Stimulated activated CD4-positive, alpha-beta T cell treated with anti-CD3 and anti-CD28 coated beads, Interleukin-1b, Interleukin-23, amount 100 ng/mL, for 24 hours (primary cell): ENCODE measurements at places on chromosomes 13 and 19.

DNA sequence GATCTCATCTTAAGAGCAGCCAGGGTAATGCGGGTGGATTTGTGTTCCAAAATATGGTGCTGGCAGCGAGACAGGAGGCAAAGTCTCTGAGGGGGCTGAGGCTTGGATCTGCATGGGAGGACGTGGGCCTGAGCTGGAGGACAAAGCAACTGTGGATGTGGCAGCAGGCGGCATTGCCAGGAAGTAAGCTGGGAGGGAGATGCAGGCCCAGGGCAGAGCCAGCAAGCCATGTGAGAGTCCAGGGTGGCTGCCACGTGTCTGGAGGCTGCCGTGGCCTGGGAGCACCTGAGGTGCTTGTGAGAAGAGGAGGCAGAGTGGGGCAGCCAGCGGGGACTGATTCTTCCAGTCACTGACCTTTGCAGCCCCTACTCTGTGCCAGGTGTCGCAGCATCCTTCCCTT, 52.0 kb downstream of the DPF1 start:
- DNase-seq: no peak

GRCh38 chr13:104357672-104358354, 1291.6 kb upstream of the SLC10A2 start:
- DNase-seq: no peak

DNA sequence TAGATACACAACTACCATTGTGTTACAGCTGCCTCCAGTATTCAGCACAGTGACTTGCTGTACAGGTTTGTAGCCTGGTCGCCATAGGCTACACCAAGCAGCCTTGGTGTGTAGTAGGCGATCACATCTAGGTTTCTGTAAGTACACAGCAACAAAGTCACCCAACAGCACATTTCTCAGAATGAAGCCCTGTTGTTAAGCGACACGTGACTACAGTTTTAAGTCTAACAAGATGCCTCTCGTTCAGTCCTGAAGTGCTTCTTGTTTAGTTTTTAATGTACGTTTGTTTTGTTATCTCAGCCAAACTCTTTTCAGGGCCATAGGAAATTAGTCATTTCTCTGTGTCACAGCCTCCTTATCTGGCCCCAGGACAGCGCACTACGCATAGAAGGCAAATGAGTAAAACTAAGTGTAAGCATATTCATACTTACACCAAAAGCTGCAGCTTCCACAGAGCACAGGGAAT, 50.0 kb upstream of the GPR183 start:
- no peak for DNase-seq

- DNase-seq: no peak
These were observed 38.6 kb upstream of the RGCC start for GRCh38 chr13:41418731-41419130.

GRCh38 chr13:75636436-75637180, 478 bp downstream of the LMO7 start:
- peak; percentile 15 for DNase-seq

DNA sequence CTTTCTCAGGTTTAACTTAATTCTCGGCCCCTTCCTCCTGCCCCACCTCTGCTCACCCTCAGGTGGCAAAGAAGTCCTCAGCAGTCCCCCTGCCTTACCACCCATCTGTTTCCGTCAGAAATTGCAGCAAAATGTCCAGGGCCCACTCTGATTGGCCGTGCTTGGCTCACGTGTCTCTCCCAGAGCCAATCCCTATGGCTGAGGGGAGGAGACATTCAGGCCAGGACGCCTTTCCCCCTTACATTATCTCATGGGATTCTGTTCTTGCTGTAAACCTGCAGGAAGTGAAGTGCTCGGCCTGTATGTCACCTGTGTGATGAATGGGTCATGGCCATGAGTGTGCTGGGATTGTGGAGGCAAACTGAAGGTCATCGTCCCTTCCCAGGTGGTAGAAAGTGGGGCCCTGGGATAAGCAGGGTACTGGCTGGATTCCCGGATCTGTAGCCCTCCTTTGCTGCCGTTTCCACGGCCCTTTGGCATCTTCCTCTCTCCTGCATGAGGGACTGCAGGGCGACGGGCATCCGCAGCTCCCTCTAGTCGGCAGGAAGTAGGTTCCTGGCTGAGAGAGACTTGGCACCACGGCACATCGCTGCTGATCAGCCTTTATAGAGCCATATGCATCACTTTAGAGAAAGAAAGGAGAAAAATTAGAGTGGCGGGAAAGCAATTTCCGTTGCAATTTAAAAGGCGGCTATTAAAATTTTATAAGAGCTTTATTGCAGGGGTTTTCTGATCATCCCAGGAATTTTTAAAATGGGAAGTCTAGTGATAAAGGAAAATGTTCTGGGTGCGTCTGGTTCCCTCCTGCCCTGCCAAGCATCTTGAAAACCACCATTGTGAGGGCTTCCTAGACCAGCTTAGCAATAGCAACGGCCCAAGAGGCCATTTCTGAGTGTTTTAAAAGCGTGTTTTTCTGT, 118.2 kb downstream of the SIPA1L3 start:
- DNase-seq: no peak

DNA sequence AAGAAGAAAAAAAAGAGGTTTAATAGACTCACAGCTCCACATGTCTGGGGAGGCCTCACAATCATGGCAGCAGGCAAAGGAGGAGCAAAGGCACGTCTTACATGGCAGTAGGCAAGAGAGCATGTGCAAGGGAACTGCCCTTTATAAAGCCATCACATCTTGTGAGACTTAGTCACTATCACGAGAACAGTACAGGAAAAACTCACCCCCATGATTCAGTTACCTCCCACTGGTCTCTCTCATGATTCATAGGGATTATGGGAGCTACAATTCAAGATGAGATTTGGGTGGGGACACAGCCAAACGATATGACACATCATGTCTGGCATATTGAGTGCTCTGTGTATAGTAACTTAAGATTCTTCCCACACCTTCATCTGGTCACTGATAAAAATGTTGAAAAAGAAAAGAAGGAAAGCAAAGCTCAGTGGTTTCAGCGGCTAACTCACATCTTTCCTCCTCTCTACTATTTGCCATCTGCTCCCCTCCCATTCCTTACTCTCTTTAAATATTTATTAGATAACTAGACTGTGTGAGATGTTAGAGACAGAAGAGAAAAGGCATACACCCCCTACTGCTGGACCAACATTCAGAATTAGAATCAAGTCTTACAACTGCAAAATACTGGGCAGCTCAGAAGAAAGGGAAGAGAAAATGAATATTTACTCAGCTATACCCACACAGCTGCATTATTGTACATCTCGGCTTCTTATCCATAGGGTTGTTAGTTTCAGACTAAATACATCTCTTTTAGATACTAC, 60.1 kb upstream of the AKAP11 start:
- no peak for DNase-seq

- no peak for DNase-seq
These were observed 903.1 kb downstream of the SLITRK6 start for GRCh38 chr13:84896128-84896527.

GRCh38 chr19:20359933-20360720, 193.1 kb downstream of the ZNF486 start:
- no peak for DNase-seq

DNA sequence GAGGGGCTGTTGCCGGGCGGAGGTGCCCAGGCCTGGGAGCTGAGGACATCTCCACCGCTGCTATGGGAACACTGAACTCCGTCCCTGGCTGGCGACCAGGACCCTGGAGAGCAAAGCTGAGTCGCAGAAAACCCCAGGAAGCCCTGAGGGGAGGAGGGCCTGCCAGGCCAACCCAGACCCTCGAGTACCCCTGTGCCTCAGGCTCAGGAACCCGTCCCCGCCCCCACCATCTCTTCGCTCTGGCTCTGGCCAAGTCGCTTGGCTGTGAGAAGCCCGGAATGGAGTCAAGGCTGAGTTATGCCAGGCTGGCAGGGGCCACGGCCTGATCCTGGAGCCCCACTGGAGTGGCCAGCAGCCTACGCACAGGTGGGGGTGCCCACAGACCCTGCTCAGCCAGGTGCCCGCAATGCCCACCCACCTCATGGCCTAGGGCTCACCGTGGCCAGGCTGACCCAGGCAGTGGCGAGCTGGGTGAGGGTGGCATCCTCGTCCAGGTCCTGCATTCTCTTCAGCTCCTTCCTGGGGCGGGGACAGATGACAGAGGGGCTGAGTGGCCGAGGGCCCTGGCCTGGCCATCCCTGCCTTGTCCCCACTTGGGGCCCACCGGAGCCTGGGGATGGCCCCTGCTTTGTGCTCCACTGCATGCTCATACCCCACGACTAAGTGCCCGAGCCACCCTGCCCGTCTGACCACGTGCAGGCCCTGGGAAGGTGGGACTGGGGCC, 8.5 kb upstream of the CERS1 start:
- no peak for DNase-seq

DNA sequence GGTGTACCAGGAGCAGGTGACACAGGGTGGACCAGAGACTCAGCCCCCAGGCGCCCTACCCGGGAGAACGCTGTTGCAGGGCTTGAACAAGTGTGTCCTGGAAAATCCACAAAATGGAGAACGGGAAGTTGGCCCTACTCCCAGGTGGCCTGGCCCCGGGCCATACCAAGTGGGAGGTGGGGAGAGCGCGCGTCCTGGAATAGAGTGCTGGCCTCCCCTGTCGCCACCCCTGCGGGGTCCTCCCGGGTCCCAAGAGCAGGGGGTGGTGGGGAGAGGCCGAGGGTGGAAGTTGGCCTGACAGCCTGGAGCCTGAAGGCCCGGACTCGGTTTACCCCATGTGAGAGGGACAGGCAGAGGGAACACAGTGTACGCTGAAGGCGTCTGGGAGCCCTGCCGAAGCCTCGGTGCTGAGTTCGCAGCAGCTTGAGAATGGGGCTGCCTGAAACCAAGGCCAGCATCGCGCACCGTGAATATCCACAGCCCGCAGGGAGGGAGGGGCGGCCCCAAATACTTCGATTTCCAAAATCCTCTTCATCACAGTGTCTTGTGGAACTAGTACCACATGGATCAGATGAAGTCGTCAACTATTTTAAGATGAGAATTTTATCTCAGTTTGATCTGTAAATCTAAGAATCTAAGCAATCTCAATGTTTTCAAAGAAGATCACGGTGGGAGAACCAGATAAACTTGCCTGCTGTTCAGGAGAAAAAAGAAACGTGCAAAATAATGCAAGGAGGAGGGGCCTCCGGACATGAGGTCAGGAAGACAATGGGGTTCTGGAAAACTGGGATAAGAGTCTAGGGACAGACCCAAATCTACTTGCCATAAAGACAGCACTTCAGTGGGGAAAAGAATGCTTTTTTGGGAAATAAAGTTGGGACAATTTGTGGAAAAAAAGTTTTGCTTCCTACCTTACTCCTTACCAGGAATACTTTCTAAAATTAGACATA, 10.4 kb upstream of the KLF16 start:
- DNase-seq: no peak

DNA sequence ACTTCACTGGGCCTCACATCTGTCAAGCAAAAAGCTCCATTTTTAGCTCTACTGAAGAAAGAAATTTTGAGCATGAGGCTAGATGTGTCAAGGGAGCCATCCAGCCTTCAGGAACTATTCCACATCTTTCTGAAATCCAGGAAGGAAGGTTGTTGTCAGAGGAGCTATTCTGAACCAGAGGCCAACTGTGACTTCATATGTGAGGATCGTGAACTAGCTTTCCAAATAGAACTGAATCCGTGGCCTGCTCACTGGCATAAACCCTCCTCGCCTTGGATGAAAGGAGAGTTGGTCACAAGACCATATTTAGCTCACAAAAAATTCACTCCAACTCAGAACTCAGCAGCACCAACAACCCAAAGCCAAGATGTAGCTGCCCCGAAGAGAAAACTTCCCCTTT, 195.8 kb downstream of the FOXO1 start:
- DNase-seq: no peak

GRCh38 chr13:57624565-57625435, 6.7 kb upstream of the PCDH17 start:
- no peak for DNase-seq

- no peak for DNase-seq
These were observed 785.1 kb upstream of the SLITRK6 start for GRCh38 chr13:86584301-86584700.

- no peak for DNase-seq
These were observed 318.8 kb downstream of the SHISA2 start for GRCh38 chr13:25733001-25733491.

DNA sequence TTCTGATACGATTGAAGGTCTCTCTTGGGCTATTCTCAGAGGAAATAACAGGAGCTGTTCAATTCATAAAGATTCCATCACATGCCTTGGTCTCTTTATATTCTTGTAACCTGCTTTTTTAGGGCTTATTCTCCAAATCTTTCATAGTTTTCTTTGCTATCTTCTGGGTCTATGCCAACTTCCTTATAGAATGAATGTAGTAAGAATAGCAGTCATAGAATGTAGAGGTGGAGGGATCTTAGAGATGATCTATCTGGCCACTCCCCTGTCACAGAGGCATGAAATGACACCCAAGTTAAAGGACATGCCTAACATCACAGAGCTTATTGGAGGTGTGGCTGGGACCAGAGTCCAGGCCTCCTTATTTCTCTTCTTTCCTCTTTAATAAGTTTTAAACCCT, 13.2 kb downstream of the LCP1 start:
- DNase-seq: no peak

DNA sequence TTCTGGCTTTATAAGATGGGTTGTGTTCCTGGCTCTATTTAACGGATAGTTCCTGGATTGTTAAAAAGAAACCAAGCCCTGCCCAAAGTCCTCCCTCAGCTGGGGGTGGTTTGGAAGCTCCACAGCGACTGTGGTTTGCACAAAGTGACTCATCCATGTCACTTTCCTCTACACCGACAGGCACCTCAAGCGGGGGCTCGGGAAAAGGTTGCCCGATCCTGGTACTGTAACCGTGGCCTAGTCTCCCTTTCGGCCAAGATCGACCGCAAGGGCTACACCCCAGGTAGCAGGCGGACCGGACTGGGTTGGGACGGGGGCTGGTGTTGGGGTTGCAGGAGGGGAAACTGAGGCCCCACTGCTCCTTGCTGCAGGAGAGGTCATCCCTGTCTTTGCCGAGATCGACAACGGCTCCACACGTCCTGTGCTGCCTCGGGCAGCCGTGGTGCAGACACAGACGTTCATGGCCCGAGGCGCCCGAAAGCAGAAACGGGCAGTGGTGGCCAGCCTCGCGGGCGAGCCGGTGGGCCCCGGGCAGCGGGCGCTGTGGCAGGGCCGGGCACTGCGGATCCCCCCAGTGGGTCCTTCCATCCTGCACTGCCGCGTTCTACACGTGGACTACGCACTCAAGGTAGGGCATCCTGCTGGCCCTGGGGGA, 1.6 kb downstream of the ARRDC2 start:
- no peak for DNase-seq

- DNase-seq: no peak
These were observed 292.7 kb downstream of the OLFM4 start for GRCh38 chr13:53321296-53321801.
